NCI-H1930 (cell line): ENCODE measurements at places on chromosomes 2 and 18.

DNA sequence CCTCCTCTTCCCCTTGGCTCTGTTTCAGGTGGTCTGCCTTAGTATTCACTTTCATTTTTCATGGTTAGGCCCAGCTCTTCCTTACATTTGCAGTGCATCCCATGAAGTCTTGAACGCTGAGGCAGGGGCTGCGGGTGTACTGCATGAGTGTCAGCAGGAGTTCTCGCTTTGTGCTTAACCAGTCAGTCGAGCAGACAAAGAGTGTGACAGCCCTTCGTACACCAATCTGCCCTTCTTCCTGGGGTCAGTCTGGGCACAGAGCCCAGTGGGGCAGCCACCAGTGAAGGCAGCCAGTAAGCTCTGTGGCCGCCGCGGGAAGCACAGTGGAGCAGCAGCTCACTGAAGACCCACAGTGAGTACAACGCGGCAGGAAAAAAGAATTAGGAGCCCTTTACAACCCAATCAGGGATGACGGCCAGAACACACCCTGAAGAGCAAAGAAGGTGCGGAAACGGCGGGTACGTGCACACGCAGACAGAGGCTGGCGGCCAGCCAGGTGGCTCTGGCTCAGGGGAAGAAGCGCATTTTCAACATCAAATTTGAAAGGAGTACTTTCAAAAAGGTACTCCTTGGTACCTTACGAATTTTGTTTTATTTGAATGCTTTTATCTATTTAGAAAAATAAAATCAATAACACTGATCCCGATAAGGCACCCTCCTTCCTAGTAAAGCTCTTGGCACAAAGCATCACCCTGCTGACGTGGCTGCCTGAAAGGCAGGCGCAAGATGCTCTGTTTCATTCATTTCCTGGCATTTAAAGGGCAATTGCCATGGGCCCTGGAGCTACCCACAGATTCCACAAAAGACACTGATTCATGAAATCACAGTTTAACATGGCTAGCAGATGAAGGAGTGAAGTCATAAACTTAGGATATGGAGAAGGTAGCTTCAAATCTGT is 47.0 kb upstream of the SEMA4C start:
- DNase-seq: no peak

DNA sequence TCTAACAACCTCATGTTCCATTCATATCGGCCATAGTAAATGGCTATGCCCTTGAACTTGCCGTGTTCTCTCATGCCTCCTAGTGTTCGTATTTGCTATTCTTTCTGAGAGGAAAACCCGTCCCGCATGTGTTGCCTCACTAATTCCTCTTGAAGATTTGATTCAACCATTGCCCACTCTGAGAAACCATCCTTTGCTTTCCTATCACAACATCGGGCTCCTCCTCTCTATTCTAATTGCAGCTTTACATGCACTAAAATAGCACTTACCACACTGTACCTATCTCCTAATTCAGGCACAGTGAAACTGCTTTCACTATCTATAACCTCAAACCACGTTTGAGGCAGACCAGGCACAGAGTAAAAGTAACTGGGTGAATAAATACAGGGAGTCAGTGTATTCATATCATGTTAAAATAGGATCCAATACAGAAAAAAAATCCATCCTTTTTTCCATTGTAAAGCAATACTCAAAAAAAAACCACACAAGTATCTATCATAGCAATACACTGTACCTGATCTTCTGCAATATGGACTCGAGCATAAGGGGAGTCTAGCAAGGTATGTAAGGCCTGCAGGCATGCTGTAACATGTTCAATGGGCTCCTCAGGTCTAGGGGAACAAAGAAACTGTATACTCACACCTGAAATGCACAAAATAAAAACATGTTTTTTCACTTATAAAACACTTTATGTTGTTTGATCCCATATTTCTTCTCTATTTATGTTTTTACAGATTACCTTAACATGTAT is 39.0 kb upstream of the STRN start:
- no peak for DNase-seq

DNA sequence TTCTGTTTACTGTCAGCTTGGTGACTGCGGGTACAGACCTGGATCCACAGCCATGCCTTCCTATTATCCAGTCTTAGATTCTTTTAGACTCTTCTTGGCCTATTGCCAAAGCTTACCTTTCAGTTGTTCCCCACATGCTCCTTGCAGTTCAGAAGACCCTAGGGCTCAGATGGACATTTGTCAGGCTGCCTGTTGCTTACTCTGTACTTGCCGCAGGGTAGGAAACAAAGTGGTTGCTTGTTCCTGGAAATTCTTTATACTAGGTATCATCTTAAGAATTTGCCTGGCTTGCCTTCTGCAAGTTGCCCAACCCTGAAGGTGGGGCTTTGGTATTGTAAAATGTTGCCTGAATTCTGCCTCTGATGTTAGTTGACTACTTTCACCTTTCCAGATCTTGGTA is 24.4 kb downstream of the CD28 start:
- no peak for DNase-seq

GRCh38 chr18:10093445-10093844 is 179.6 kb downstream of the VAPA start:
- DNase-seq: no peak

DNA sequence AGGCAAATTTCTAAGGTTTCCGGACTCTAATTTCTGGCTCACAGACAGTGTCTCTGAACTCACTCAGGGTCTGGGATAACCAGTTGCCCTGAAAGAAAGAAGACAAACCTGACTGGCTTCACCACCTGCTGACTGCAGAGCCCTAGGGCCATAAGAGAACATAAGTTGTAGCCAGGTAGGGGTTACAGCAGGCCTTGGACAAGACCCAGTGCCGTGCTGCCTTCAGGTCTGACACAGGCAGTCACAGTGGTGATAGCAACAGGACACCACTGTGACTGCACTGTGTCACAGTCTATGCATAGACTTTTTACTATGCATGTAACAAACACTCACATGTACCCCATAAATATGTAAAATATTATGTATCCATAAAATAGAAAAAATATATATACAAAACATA is 508.5 kb downstream of the PID1 start:
- DNase-seq: no peak

GRCh38 chr2:217643789-217644301 is 358.9 kb downstream of the TNS1 start:
- DNase-seq: no peak

- DNase-seq: no peak
Observed at GRCh38 chr2:225466891-225467604, 67.5 kb downstream of the NYAP2 start.

GRCh38 chr18:47403317-47403716 is 151.9 kb upstream of the SKOR2 start:
- no peak for DNase-seq

- DNase-seq: no peak
Observed at GRCh38 chr2:140257692-140258300, 1477.6 kb upstream of the NXPH2 start.

- DNase-seq: peak; percentile 54
Observed at GRCh38 chr18:47260120-47260923, 8.9 kb upstream of the SKOR2 start.

DNA sequence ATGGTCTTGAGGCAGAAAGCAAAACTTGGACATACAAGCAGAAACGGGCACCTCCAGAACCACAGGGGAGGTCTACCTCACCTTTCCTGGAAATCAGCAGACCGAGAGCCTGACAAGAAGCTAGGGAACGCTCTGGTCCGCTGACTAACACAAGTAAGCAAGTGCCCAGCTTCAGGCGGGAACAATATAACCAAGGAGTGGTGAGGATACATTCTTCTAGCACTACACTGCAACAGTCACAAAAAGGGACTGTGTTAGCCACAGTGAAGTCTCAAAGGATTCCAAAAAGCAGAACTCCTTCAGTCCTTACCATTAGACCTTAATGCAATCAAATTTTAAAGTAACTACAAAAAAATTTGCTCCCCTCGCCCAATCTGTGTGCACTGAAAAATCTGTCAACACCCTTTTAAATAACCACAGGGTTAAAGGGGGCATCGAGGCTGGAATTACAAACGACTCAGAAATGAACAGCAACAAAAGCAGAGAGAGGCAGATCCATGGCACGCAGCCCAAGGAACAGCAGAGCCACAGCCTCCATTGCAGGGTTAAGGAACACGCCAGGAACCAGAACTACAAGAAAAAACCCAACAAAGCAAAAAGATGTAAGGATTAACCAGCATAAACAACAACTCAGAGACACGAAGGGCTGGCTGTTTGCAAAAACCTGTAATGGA is 7.1 kb downstream of the THAP4 start:
- no peak for DNase-seq

- no peak for DNase-seq
Observed at GRCh38 chr2:139175510-139175909, 395.3 kb upstream of the NXPH2 start.

- no peak for DNase-seq
Observed at GRCh38 chr2:105919191-105919811, 174.6 kb downstream of the NCK2 start.

- no peak for DNase-seq
Observed at GRCh38 chr2:120541553-120541932, 194.1 kb upstream of the GLI2 start.

DNA sequence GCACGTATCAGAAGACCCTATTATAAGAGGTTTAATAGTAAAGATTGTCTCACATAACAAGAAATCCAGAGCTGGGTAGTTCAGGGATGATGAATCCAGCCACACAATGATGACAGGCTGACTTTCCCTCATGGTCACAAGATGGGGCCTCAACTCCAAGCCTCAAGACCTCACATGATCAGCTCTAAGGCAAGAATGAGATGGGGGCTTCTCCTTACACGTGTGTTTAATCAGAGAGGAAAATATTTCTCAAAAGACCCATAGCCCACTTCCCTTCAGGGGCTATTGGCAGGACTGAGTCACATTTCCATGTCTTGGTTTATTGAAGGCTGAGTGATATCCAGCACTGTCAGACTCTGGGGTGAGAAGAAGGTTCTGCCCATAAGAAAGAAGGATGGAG is 100.2 kb upstream of the FOSL2 start:
- no peak for DNase-seq

GRCh38 chr2:191128172-191128910 is 22.5 kb downstream of the STAT4 start:
- no peak for DNase-seq

GRCh38 chr2:208319391-208319790 is 53.3 kb downstream of the PIKFYVE start:
- DNase-seq: no peak

- peak; percentile 14 for DNase-seq
Observed at GRCh38 chr18:27017901-27018500, 152.5 kb upstream of the AQP4 start.
